Liver (tissue), 10 donors: ENCODE measurements at places on chromosomes 3 and 15. TPM values are rescaled to one million over a fixed set of nuclear protein-coding genes. Genes with fewer than 3 reads are reported as not detected.
A peak's percentile ranks its signal among the peaks of the same experiment; 100 is the strongest.

The MFGE8 gene
- total RNA-seq: 6.6 TPM

The ADCY5 gene
- 3.1 TPM for total RNA-seq

The SCG5 gene
- total RNA-seq: 7.5 TPM

The GP9 gene
- total RNA-seq: 12.0 TPM

The TMEM207 gene
- not detected for total RNA-seq

The GOLGA6L7 gene
- total RNA-seq: not detected

- DNase-seq: no peak
- H3K4me3 ChIP-seq: no peak overlapping the region
- H3K27ac ChIP-seq: no peak overlapping the region
- H3K27me3 ChIP-seq: no peaks in the 10 kb centered on the region
Measured at GRCh38 chr15:68192804-68193486, 12.2 kb downstream of the CALML4 start.

DNA sequence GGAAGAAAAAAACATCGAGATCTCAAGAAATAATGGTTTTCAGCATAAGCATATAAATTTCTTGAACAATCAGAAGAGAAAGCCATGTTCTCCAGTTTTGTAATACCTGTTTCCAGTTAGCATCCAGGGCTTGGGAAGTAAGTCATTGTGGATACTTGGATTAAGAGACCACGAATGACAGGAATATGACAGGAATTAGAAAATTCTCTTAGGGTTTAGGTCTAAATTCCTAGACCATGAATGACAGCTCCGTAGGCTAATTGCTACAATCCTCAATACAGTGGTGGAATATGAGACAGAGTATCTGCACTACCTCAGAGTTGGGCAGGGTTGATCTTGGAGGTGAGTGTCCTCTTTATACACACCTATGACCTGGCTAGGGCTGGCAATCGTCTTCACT lies 517.5 kb downstream of the NTRK3 start:
- DNase-seq: no peak
- H3K27me3 ChIP-seq: no peaks in the 10 kb centered on the region
- no peak overlapping the region for H3K27ac ChIP-seq
- H3K4me1 ChIP-seq: no peaks in the 10 kb centered on the region

DNA sequence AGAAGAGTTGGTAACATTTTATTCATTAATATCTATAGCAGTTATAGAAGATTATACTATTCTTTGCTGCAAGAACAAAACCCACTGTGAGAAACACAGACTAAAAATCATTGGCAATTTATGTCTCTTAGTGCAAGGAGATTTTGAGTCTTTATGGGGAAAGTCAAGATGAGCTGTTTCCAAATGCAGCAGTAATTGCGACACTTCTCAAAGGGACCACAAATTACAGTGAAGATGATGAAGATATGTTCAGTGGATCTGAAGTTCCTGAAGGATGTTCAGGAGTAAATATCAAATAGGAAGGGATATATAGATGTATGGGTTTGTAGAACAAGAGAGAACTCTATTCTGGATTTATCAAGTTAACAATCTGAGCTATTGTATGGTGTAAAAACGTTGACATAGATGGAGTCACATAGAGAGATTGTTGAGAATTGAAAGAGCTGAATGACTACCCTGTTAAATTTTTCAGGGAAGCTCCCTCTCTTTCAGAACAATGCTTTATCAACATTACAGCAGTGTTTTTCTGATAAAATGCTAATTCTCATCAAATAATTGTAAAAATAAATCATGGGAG lies 71.8 kb downstream of the DTWD1 start:
- no peak for DNase-seq
- no peaks in the 10 kb centered on the region for H3K27me3 ChIP-seq
- H3K4me1 ChIP-seq: no peaks in the 10 kb centered on the region
- H3K36me3 ChIP-seq: no peaks in the 10 kb centered on the region

DNA sequence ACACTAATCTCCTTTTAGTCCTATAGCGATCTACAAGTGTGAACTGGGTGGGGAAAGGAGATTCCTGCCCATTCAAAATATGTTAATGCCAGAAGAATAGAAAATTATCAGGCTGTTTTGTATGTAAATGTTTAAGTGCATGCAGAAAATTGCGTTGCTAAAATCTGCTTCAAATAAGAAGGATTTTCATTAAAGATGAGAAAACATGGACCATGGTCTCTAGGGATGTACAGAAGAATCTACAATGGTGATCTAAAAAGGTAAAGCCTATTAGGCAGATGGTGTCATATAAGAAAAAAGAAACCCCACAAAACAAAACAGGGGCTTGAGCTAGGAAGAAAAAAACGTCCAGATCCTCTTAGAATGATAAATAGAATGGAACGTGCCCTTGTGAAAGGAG lies 287.5 kb upstream of the ROBO1 start:
- H3K27me3 ChIP-seq: no peaks in the 10 kb centered on the region
- H3K36me3 ChIP-seq: no peaks in the 10 kb centered on the region
- no peaks in the 10 kb centered on the region for H3K4me1 ChIP-seq

DNA sequence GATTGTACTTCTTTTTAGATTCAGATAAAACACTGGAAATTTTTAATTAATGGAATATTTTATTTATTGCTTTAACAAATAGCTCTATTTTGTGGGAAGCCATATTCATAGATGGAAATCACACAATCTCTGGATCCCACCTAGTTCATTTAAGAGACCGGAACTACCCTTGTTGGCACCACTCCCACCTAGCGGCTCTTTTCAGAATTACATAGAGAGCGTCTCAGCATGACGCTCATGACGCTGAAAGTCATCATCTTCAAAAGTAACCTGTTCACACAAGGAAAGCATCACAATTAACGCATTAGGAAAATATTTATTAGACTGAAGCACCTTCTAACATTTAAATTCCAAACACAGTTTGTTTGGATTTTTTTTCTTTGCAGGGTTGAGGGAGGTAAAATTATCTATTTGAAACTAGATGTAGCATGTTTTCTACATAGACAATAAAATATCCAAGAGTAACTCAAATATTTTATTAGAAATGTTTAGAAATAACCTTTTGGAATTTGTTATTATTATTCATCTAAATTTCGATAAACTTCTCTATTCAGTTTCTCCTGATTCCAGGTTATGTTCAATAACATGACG lies 214.9 kb upstream of the ARRDC4 start:
- DNase-seq: peak; percentile 38
- no peaks in the 10 kb centered on the region for H3K27me3 ChIP-seq
- H3K36me3 ChIP-seq: no peaks in the 10 kb centered on the region
- no peaks in the 10 kb centered on the region for H3K4me1 ChIP-seq

DNA sequence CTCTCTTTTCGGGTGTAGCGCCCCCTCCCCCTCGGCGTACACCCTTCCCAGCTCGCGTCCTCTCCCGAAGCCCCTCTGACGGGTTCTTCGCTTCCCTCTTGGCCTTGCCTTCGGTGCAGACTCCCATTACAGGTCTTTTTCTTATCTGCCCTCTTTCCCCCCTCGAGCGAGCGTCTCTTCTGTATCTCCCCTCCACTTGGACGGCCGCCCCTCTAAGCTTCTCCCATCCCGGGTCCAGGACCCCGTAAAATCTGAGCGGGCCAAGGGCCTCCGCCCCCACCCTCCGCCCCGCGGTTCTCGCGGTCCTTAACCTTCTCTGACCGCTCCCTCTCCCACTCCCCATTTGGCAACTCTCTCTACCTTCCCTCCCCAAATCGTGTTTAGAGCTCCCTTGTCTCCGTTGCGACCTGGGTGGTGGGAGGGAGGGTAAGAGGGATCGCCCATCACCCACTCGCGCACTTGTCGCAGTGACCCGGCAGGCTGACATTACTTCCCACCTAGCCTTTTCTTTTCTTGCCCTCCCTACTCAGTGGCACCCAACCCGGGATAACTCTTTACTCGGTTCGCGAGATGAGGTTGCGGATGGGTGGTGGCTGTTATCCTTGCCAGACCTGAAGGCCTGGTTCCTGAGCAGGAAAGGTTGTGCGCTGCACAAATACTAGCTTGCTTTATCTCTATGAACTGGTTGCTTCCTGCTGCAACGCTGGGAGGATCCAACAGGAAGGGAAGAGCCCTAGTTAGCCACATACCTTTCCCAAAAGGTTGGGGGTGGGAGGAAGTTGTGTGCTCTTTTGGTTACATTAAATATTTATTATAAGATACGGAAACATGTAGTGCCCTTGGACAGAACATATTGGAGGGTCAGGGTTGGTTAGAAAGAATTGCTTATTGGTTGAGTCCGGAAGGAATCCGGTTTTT lies 922 bp downstream of the RAB11A start:
- H3K36me3 ChIP-seq: no peaks in the 10 kb centered on the region
- peak; percentile 63 for DNase-seq
- no peaks in the 10 kb centered on the region for H3K27me3 ChIP-seq

DNA sequence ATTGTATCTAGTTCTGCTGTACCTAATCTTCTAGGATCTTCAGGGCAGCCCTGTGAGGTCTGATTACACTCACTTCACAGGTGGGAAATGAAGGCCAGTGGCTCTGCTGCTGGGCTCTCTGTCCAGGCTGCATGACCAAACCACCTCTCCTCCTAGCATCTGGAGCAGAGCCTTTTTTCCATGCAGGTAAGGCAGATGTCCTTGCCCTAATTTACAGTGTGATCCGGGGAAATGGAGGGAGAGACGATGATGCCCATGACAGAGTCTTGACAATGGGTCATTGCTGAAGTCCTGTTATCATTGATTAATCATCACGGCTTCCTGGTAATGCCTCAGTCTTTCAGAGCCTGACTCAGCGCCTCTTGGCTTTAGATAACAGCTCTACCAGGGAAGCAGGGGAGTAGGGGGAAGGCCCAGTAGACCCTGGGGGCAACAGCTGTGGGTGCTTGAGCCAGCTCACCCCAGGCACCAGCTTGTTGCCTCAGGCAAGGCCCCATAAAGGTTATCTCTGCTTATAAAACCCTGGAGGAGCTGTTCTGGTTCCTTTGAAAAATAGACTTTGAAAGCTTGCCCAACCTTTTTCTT lies 153.4 kb downstream of the GABRG3 start:
- no peaks in the 10 kb centered on the region for H3K27me3 ChIP-seq
- H3K4me1 ChIP-seq: no peaks in the 10 kb centered on the region
- H3K27ac ChIP-seq: no peak overlapping the region
- no peaks in the 10 kb centered on the region for H3K36me3 ChIP-seq
- H3K4me3 ChIP-seq: no peak overlapping the region

DNA sequence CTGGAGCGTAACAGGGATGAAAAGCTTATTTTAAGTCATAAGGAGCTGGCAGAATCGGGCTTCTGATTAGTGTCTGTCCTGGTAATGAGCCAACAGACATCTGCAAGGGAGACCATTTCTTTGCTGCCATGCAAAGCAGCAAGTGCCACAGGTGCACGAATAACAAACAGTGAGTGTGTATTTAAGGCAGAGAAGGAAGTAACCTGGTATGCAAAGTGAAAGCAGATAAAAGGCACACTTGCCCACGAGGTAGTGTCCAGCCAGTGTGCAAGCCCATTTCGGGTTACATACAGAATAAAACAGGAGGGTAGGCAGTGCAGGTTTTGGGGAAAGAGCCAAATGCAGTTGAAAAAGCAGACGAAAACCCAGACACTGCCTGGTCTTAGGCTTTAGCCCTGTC lies 1153.7 kb downstream of the SI start:
- no peak overlapping the region for H3K4me3 ChIP-seq
- H3K27ac ChIP-seq: no peak overlapping the region
- H3K27me3 ChIP-seq: no peaks in the 10 kb centered on the region
- no peak for DNase-seq
- H3K4me1 ChIP-seq: no peaks in the 10 kb centered on the region
- H3K36me3 ChIP-seq: no peaks in the 10 kb centered on the region

DNA sequence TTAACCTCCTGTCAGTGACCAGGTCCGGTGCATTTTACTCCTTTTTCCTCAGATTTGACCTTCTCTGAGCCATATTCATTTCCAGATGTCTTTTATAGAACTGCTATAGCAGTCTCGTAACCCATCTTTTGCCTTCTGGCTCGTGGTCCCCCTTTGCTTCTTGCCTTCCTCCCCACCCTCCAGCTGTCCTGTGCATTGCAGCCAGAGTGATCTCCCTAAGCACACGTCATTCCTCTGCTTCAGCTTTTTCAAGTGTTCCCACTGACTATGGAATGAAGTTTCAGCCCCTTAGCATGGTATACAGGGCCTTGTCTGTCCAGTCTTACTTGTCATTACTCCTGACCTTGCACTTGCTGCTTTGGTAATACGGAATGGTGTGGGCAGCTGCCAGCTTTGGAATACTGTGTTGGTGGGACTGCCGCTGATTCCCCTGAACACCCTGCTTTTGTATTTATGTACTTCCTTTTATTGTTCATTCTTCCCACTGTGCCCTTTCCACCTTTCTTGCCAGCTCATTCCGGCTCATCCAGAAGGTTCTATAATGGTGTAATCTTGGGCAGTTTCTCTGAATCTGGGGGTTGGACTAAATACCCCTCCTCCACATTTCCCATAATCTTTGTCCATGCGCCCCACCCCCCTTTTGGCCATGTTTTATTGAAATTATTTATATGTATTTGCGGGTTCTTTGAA lies 38.9 kb downstream of the SLC25A26 start:
- no peaks in the 10 kb centered on the region for H3K36me3 ChIP-seq
- no peak for DNase-seq
- no peaks in the 10 kb centered on the region for H3K27me3 ChIP-seq
- no peaks in the 10 kb centered on the region for H3K4me1 ChIP-seq

DNA sequence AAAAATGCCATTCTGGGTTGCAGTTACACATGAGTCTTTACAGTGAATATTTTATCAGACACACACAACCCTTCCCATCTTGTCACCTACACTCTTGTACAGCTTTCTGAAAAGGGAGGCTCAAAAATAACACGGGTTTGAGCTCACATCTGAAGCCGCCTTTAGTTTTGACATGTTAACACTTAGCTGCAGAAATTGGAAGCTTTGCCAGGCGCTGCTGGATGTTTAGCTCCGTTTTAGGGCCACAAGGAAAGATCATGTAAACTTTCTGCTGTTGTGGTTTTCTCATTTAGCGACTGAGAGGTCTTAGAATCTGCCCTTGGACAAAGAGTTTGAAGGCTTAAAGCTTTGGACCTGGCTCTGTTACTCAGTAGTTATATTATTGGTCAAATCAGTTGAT lies 120.1 kb downstream of the OXNAD1 start:
- H3K27me3 ChIP-seq: no peaks in the 10 kb centered on the region
- H3K4me1 ChIP-seq: no peaks in the 10 kb centered on the region
- H3K36me3 ChIP-seq: no peaks in the 10 kb centered on the region
- H3K4me3 ChIP-seq: no peak overlapping the region
- no peak overlapping the region for H3K27ac ChIP-seq
- DNase-seq: no peak

- no peaks in the 10 kb centered on the region for H3K27me3 ChIP-seq
- no peak overlapping the region for H3K27ac ChIP-seq
- H3K4me3 ChIP-seq: no peak overlapping the region
- no peaks in the 10 kb centered on the region for H3K4me1 ChIP-seq
Measured at GRCh38 chr15:43253431-43254403, 13.0 kb downstream of the TGM5 start.

GRCh38 chr3:52973806-52974205 lies 72.1 kb downstream of the SFMBT1 start:
- H3K4me1 ChIP-seq: no peaks in the 10 kb centered on the region
- H3K27me3 ChIP-seq: no peaks in the 10 kb centered on the region
- no peak overlapping the region for H3K27ac ChIP-seq
- H3K36me3 ChIP-seq: no peaks in the 10 kb centered on the region

DNA sequence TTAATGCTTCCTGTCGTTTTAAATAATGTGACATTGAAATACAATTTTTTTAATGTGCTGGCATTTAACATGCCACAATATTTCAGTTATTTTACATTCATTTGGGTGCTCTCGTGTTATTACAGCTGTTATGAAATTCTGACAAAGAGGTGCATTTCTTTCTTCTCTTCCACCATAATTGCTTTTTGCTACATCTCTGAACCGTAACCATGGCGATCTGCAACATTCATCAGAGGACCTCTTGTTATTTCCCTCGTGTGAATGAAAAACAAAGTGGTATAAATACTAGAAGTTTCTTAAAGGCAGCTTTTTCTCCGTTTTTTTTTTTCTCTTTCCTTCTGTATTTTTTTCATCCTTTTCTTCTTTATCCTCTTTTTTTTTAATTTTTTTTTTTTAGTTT lies 316.4 kb downstream of the MCTP2 start:
- no peak overlapping the region for H3K4me3 ChIP-seq
- H3K27me3 ChIP-seq: no peaks in the 10 kb centered on the region
- DNase-seq: no peak
- H3K27ac ChIP-seq: no peak overlapping the region
